ENCODE measurements at places on chromosomes 7 and 10.

GRCh38 chr7:115864082-115864481 lies 166.5 kb downstream of the TFEC start:
- DNase-seq = peak; percentile 28

GRCh38 chr7:11709196-11709595 lies 122.8 kb downstream of the THSD7A start:
- no peak for DNase-seq

GRCh38 chr7:82211333-82211732 lies 232.2 kb downstream of the CACNA2D1 start:
- DNase-seq = no peak

DNA sequence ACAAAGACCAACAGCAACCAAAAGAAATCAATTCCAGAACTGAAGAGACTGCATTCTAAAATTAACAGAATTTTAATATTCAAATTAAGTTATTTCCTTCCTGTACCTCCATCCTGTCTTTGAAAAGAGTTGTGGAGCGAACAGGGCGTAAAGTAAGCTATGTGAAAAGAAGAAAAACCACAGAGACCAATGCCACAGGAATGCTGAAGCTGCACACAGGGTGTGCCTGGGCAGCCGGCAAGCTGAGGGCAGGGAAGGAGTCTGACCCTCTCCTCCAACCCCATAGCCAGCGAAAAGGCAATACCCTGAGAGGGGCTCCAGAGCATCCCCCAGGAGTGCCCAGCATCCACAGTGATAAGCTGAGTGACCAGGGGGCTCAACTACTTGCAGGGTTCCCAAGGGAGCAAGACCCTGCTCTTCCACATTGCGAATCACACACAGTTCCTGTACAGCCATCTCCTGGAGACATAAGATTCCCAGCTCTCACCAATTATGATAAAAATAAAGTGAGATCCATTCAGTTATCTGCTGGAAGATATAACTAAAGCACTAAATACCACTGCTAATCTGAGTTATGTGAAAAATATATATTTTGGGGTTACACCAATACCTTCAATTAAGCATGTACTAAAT lies 93.8 kb downstream of the PARD3 start:
- DNase-seq = peak; percentile 10

DNA sequence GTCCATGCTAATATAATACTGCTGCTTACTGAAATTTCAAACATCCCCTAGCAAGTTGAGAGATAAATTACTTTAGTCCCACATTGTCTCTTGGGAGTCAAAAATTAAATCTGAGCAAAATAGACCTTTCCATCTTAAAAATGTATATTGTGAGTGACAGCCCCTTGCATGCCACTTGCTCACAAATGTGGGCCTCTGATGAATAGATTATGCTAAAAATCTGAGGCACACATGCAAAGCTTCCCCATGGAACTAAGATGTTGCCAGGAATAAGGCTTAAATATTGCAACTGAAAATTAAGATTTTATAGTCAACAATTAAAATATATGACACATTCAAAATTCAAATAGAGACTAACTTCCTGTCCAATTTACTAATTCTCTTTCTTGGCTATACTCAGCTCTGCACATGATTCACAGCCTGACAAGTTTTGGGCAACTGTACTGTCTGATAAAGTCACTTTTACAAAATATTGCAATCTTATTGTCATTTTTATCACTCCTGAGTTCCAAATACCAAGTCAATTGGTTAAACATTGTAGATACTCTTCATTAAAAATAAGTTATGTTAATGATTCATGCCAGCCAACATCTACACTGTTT lies 301.2 kb downstream of the CACNA2D1 start:
- no peak for DNase-seq

- no peak for DNase-seq
Observed at GRCh38 chr10:84367256-84367655, 38.9 kb downstream of the CCSER2 start.

Data from KBM-7 (cell line).